ENCODE measurements at places on chromosomes 12 and 14.

GRCh38 chr12:105676694-105677093, 346.2 kb downstream of the C12orf75 start:
- no peak for DNase-seq

- DNase-seq = no peak
These were observed 7.7 kb downstream of the XRCC3 start for GRCh38 chr14:103707329-103708263.

DNA sequence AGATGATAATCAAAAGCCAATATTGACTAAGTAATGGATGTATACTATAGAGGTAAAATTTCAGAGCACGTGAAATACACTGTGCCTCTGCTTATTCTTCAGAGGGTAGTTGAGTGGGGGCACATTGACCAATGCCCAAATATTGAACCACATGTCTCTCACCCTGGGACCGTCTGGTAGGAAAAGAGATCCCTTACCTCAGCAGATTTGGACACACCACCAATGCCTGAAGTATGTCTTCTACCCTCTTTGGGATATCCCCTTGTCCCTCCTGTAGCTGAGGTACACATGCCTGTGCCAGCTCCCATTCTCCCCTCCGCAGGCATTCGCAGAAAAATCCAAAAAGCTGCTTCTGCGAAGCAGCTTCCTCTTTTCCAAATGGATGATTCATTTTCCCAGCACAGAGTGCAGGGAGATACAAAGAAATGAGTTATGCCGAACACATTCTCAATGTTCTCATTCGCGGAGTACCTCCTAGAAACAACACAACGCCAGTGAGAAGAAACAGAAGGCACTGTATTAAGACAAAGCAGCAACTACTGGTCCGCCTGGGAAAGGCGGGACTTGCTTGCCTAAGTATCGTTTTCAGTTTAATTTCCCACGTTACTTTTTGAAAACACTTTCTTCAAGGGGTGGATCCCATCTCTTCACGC, 691 bp downstream of the ZFYVE26 start:
- DNase-seq = no peak

DNA sequence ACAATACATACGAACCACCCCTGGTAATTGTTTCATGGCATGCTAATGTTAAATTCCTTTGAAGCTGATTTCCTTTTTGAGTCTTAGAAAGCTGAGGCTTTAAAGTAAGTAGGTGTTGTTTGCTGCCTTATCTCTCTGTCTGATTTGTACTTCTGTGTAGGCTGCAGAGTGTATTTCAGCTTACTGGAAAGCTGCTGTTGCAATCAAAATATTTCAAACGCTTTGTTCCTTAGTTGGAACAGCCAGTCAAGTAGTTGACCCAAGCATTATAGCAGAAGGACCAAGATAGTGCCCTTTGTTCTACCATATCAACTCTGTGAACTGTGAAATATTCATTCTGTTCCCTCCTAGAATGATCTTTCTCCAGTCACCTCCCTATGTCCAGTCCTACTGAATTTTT, 3.1 kb downstream of the PKP2 start:
- DNase-seq = no peak

GRCh38 chr12:87320724-87321123, 708.5 kb downstream of the C12orf50 start:
- no peak for DNase-seq

GRCh38 chr14:30553311-30553989, 5.5 kb upstream of the G2E3 start:
- DNase-seq = no peak

DNA sequence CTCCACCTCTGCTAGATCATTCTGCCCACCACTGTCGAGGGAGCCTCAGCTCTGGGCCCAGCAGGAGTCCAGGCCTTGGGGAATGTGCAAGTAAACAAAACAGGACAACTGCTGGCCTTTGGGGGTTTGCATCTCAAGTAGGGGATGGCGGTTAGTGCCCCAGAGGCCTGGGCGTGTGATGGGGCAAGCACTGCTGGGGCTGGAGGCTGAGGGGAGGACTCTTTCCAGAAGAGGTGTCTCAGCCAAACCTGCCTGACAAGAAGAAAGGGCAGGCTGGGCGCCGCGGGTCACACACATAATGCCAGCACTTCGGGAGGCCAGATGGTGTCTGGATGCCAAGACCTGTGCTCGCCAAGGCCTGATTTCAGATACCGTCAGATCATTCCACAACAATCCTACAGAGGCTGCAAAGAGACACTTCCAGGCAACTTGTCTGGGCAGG, 8.6 kb upstream of the ALDH2 start:
- no peak for DNase-seq

DNA sequence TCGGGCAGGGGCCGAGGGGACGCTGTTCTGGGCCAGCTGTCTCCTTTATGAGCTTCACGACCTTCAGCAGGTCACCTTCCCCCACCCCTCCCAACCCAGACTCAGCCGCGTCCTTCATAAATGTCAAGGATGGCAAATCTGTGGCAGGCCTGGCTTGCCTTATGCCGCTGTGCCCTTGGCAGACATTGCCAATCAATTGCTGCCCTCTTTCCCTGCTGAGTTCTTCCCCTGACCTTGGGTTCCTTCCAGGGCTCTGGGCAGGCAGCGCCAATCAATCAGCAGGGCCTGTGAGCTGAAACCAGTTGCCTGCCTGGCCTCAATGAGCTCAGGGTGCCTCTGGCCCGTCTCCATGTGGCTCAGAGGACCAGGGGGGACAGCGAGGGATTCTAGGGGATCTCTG, 7.7 kb downstream of the FAM222A start:
- DNase-seq = no peak

- DNase-seq = no peak
These were observed 1.9 kb downstream of the BCL7A start for GRCh38 chr12:122023339-122024131.

- DNase-seq = no peak
These were observed 72.3 kb upstream of the GPR68 start for GRCh38 chr14:91316761-91317160.

- no peak for DNase-seq
These were observed 10.8 kb downstream of the ZCRB1 start for GRCh38 chr12:42315108-42315507.

- no peak for DNase-seq
These were observed 44.8 kb downstream of the RASSF3 start for GRCh38 chr12:64655141-64655540.

- DNase-seq = no peak
These were observed 26.3 kb downstream of the LRTM2 start for GRCh38 chr12:1846421-1847405.

GRCh38 chr12:19988459-19988873, 379.9 kb upstream of the PDE3A start:
- no peak for DNase-seq

DNA sequence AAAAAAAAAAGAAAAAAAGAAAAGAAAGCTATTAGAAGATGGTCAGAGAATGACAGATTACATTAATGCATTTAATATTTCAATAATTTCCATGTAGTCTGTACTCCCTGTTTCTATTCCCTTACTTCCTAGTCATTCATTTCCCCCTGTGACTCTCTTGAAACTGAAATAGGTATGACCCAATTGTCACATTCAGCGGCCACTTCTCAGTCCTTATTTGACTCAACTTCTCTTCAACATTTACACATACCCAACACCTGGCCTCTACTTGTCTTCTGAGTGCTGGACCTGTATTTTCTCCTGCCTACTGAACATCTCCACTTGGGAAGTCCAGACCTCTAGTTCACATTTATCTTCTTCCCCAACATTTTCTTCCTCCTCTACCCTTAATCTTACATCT, 7.2 kb downstream of the EEA1 start:
- no peak for DNase-seq

- no peak for DNase-seq
These were observed 34.3 kb downstream of the KLRD1 start for GRCh38 chr12:10341892-10342509.

DNA sequence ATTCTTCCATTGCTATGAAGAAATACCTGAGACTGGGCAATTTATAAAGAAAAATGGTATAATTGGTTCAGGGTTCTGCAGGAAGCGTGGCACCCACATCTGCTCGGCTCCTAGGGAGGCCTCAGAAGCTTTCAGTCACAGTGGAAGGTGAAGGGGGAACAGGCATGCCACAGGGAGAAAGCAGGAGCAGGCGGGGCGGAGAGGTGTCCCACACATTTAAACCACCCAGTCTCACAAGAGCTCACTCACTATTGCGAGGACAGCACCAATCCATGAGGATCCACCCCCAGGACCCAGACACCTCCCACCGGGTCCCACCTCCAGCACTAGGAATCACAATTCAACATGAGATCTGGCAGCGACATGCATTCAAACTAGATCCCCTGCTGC, 56.0 kb upstream of the C14orf180 start:
- no peak for DNase-seq

Measured in stimulated activated CD4-positive, alpha-beta T cell treated with anti-CD3 and anti-CD28 coated beads, Interleukin-15, amount 100 ng/mL, for 1 hour (primary cell).